ENCODE measurements at places on chromosomes 1 and 21.

DNA sequence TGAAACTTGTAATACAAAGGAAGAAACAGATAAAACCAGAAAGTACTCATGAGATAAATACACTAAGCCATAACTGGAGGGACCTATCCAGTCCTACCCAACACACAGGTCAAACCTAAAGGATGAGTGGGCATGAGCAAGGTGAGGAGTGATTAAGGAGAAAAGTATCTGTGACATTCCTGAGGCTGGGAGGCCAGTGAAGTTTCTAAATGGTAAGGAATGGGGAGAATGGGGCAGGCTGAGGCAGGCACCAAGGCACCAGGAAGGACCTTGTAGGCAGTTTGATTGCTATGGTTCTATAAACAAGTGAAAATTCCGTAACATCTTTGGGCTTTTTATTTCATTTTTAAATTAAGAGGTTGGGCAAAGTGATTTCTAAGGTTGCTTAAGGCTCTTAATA, 10.4 kb downstream of the DDX59 start:
- DNase-seq: no peak

GRCh38 chr1:234943836-234944402, 184.7 kb downstream of the TOMM20 start:
- DNase-seq: no peak

DNA sequence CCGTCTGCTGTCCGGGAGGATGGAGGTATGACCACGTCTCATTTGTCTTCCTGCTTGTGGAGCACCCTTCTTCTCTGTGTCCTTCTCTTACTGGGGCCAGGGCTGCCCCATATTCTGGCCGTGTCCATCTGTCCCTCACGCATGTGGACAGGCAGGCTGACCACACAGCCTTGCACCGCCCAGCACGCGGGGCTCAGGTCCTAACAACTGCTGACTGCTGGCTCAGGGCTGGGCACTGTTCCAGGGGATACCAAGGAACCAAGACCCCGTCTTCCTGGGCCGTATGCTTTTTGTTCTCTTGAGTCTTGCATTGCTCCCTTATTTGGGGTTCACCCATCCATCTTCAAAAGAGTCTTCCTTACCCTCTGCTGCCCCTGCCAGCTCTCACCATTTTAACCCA, 17.5 kb upstream of the SPSB1 start:
- no peak for DNase-seq

DNA sequence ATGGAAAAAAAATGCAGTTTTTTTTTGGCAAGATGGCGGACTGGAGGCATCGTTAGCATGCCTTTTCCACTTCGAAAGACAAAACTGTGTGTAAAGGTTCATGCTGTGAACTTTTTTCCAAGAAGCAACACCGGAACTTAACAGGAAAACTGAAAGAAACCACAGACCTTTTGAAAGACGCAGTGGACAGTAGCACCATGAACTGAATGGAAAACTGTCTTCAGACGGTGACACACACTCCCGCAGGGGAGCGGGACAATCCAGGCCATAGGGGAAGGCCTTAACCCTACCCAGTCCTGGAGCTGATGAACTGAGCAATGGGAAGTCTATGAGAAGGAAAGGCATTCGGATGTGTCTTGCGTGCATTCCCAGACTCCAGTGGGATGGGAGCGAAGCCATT, 54.9 kb downstream of the NEK7 start:
- DNase-seq: no peak

DNA sequence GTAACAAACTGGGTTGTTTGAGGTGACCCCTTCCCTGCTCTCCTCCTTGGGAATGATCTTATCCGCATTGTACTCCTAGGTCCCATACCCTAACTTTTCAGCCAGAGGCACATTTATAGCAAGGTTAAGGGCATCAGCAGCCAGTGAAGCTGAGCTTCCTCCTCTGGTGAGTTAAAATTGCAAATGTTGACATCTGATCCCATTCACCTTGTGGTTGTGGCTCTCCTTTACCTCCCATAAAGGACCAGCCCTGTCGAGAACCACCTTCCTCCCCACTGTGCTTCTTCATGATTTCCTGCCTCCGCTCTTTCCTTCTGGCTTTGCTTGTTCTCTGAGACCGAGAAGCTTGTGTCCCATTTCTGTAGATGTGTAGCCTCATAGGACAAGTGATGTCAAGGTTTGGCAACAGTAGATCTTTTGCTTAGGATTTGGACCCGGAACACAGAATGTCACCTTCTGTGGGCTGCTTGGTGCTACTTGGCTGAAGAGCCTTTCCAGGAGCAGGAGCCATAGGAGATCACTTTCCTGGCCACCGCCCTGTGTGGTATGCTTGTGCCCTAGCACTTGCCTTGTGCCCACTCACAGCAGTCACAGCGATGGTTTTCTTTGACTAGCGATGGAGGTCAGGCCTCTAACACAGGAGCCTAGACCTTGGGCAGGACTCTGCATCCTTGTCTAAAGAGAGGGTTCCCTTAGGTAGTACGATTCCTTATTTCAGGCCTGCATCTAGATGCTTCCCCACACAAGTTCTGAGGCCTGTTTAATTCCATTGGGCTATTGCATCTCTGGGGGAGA, 18.8 kb downstream of the SZRD1 start:
- DNase-seq: no peak

DNA sequence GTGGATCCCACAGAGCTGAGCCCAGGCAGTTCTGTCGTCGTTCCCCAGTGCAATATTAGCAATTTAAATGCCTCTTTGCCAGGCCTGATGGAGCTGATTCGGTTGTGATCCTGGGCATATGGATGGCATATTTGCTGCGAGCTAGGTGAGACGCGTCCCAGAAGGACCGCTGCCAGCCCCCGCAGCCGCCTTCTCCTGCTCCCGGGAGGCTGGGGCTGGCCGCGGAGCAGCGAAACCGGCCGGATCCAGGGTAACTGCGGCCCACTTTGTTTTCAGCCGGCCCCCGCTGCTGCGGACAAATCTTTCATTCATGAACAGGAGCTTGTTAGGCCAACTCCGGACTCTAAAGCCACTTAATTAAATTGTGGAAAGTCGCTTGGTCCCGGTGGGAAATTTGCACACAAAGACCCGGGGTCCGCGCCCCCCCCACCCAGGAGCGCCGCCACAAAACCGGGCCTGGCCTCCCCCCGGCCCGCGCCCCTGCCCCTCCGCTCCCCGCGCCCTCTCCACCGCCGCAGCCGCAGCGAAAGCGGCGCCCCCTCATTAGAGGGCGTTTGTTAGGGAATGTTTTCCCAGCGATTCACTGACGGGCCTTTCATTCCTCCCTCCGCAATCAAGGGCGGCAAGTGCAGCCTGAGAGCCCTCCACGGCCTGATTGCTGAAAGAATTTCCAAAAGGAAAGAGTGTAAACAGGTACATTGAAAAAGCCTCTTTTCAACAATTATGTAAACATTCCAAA, 383.3 kb downstream of the RRAGC start:
- no peak for DNase-seq

All from GDM1 (cell line).